ENCODE measurements at places on chromosomes 16 and 17.

GRCh38 chr16:67530013-67530939 lies 1.6 kb downstream of the RIPOR1 start:
- DNase-seq = no peak

DNA sequence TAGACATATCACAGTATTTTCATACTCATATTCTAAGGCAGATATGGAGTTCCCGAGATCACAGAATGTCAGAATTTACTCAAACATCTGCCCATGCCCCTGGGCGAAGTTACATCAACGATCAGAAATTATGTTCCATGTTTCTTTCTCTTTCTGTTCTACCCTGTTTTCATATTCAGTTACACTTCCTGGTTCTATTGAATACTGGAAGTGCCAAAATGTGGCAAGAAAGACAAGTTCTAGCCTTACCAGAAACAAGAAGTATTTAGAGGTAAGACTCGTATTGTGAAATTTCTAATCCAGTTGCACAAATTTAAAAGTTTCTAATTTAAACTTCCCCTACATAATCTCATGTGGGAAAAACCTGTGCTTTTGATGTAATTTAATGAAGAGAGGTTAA lies 36.1 kb downstream of the KCNJ2 start:
- DNase-seq = no peak

DNA sequence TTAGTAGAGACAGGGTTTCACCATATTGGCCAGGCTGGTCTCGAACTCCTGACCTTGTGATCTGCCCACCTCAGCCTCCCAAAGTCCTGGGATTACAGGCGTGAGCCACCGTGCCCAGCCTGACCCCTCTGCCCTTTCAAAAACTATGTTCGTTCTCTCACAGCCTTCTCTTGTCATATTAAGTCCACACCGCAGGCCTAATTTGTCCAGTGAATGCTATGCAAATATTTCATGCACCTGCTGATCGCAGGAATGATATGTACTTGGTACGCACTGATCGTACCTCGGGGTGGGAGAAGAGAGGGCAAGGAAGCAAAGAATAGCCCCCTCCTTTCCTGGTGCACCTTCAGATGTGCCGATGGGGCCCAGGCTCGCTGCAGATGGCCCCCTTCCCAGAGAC lies 3.0 kb upstream of the BIRC5 start:
- no peak for DNase-seq

DNA sequence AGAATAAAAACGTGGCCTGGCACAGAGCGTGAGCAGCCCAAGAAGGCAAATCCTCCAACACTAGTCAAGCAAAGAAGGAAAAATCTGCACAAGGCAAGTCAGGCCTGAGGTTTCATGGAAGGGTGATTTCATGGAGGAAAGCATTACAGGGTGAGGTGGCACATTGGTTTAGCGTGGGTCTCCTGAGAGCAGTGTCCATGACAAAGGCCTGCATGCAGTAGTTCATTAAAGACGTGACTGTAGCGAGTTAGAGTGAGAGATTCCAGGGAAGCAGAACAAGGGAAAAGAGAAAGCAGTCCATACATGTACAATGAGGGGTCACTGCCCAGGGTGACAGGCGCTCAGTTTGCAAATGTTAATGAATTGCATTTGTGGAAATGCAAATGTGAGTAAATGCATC lies 285.0 kb upstream of the ERCC4 start:
- DNase-seq = no peak

- DNase-seq = no peak
These were observed 3.6 kb downstream of the PER1 start for GRCh38 chr17:8148560-8148959.
